ENCODE measurements at places on chromosomes 7 and 10. TPM values are rescaled to one million over a fixed set of nuclear protein-coding genes. Genes with fewer than 3 reads are reported as not detected.

Gene SYT15B
- 2.6 TPM for total RNA-seq

Gene SNX10
- 11.2 TPM for total RNA-seq

Gene SHH
- total RNA-seq, result not detected

Gene ICA1
- 24.1 TPM for total RNA-seq

Gene NOS3
- total RNA-seq, result 6.6 TPM

Gene CLCN1
- not detected for total RNA-seq

Gene ARHGEF35
- total RNA-seq, result 4.6 TPM

Gene PVRIG
- not detected for total RNA-seq

Gene KIAA1549
- 1.5 TPM for total RNA-seq

Gene PON3
- total RNA-seq, result 10.6 TPM

Gene TCAF2
- total RNA-seq, result 3.3 TPM

Gene ZNF727
- 4.4 TPM for total RNA-seq

Gene SPDYE8
- total RNA-seq, result not detected

Gene GALNT11
- total RNA-seq, result 30.3 TPM

Gene DDC
- total RNA-seq, result not detected

Gene TBATA
- total RNA-seq, result not detected

Gene MASTL
- 8.5 TPM for total RNA-seq
